NCI-H1105 (cell line): ENCODE measurements at places on chromosomes 2 and 18.

GRCh38 chr2:152376385-152376784 lies 41.4 kb downstream of the FMNL2 start:
- DNase-seq: no peak

DNA sequence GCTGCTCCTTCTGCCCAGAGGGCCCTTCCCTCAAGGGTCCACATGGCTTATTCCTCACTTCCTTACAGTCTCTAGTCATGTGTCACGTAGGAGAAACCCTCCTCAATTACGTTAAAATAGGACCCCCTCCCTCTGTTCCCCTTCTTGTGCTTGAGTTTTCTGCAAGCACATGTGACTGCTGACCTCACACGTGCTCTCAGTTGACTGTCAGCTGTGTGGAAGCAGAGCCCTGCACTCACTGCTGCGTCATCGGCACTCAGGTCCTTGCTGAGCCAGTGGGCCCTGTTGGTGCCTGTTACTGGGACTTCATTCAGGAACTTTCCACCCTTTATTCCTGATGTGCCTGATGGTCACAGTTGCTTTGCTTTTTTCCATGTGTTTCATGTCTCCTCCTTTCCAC lies 11.1 kb downstream of the ATG16L1 start:
- no peak for DNase-seq

- DNase-seq: no peak
These were observed 313.7 kb downstream of the ZNF521 start for GRCh38 chr18:25038261-25038660.

DNA sequence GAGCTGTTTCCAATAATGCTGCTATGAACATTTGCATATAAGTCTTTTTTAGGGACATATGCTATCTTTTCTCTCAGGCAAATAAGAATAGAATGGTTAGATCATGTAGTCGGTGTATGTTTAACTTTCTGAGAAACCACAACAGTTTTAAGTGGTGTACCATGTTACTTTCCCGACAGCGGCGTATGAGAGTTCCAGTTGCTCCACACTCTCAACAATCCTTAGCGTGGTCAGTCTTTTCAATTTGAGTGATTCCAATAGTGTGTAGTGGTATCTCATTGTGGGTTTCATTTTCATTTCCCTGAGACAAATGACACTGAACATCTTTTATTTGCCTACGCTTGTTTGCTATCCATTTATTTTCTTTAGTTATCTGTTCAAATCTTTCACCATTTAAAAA lies 149.5 kb downstream of the ACOXL start:
- DNase-seq: no peak

GRCh38 chr2:97707362-97708047 lies 5.9 kb upstream of the ZAP70 start:
- DNase-seq: no peak
